ENCODE measurements at places on chromosomes 11 and 22.

DNA sequence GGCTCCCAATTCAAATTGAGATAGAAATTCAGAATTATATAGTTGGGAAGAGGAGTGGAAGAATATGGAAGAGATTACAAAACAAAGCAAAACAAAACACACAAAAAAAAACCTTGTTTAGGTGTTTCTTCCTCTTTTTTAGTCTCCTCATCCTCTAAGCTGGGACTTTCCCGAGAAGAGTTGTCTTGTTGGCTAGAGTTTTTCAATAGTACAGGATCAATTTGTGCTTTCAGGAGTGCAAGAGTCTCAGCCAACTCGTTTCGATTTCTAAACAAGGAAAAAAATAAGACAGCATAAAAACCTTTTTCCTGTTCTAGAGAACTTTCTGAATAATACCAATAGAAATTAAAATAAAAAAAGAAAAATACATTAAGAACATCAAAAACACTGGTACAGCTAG is 87.8 kb upstream of the CLNS1A start:
- DNase-seq = no peak

DNA sequence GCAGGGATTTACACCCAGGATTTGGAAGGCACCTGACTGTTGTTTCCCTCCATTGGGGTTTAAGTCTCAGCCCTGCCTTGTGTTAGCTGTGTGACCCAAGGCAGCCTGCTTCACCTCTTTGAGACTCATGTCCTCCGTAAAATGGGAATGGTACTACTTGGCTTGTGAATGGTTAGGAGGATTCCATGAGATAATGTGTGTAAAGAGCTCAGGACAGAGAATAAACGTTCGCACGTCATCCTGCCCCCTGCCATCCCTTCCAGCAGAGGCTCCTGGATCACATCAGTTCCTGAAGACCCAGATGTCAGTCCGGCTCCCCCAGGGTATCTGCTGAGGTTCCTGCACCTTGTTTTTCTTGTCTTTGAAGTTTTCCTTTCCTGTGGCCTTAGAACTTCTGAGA is 16.8 kb upstream of the ACCSL start:
- DNase-seq = no peak

GRCh38 chr22:37290737-37291136 is 8.4 kb downstream of the CYTH4 start:
- DNase-seq = peak; percentile 68

GRCh38 chr22:17581056-17581455 is 17.8 kb downstream of the SLC25A18 start:
- no peak for DNase-seq

GRCh38 chr22:24133187-24133965 is 47.9 kb upstream of the SUSD2 start:
- no peak for DNase-seq

DNA sequence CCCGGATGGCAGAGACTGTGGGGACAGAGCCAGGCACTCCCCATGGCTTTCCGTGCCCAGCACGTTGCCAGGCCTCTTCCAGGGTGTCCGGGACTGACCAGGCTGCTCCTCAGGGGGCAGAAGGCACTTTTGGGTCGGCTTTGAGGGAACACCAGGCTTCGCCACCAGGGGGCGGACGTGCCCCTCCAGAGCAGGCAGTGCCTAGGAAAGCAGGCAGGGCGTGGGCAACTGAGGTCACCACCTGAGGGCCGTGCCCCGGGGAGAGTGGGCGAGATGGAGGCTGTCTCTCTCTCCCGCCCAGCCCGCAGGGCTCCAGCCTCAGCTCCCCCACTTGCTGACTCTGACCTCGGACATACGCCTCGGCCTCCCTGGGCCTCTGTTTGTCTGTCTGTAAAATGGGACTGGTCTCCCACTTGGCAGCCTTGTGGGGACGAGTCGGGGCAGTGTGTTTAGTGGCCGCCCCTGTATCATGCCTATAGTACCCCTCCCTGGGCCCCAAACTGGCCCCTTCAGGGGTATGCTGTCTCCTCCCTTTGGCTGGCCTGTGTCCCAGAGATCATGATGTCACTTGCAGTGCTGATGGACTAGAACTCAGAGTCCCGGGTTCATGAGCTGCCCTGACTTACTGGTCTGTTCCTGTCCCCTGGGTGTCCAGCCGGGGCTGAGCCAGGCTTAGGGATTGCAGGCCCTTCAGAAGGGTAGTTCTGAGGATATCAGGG is 4.4 kb upstream of the PRR5 start:
- DNase-seq = peak; percentile 47

GRCh38 chr11:130840679-130841078 is 75.6 kb downstream of the SNX19 start:
- DNase-seq = no peak

GRCh38 chr22:49014227-49015201 is 813.2 kb downstream of the BRD1 start:
- no peak for DNase-seq

DNA sequence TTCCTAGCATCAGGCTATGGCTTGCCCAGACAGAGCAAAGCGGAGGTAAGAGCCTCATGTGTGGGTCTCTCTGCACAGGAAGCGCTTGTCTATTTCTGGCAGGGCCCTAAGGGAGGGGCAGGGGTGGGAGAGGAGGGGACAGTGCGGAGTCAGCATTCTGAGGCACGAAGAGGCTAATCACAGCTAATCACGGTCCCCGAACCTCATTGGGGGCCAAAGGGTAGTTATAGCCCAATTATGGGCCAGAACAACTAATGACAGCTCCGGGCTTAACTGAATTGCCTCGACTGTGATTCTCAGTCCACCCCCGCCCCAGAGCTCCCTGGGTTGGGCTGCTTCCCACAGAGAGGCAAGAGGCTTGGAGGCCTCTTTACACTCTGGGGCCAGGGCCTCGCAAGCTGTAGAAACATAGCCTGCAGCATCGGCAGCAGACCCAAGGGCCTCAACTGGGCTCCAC is 72.7 kb upstream of the PRDM11 start:
- no peak for DNase-seq

GRCh38 chr22:24144056-24144777 is 37.1 kb upstream of the SUSD2 start:
- DNase-seq = no peak

DNA sequence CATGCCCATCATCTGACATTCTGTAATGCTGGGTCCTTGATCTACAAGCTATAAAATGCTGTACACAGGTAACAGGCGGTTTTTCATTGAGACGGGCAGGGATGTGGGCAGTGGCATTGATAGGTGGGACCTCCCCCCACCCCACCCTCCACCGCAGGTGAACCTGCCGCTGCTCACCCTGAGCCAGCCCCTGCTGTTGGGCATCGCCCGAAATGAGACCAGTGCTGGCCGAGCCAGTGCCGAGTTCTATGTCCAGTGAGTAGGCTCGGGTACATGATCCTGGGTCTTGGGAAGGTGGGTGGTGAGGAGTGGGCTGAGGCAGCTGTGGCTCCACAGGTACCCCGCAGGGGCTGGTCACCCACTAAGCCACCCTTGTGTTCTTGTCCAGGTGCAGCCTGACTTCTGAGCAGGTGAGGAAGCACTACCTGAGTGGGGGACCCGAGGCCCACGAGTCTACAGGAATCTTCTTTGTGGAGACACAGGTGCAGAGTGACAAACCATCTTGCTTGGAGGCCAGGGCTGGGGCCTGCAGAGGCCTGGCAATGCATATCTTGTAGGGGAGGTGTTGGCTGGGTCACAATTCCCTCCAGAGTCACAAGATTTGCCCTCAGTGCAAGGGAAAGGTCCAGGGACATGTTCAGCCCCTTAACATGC is 1.1 kb upstream of the DNAJC4 start:
- DNase-seq = no peak

DNA sequence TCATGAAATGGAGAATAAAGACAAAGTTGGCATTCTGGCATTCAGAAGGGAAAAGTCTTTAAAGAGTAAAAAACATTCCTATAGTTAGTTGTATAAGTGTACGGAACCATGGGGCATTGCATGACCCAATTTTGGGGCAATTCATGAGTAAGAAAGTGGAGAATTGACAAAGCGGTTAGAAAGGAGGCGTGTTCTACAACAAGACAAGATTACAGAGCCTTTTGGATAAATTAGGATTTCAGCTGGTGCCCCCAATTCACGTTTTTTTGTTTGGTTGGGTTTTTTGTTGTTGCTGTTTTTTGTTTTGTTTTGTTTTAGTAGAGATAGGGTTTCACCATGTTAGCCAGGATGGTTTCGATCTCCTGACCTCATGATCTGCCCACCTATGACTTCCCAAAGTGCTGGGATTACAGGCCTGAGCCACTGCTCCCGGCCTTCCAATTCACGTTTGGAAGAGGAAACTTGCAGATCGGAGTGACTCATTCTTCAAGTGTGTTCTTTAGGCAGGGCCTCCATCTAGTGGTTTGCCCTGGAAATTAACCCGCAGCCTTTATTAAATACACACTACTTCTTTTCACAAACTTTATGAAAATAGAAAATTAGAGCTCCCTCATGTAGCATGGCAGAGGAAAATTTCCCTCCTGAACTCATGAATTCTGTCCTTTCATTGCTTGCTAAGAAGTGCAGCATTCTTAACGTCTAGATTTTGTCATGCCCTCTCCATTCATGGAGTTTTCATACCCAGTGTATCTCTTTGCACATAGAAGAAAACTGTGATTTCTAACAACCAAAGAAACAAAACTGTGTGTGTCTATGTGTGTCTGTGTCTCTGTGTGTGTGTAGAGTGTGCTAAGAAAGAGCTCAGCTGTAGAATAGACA is 118.1 kb downstream of the BBOX1 start:
- peak; percentile 80 for DNase-seq

DNA sequence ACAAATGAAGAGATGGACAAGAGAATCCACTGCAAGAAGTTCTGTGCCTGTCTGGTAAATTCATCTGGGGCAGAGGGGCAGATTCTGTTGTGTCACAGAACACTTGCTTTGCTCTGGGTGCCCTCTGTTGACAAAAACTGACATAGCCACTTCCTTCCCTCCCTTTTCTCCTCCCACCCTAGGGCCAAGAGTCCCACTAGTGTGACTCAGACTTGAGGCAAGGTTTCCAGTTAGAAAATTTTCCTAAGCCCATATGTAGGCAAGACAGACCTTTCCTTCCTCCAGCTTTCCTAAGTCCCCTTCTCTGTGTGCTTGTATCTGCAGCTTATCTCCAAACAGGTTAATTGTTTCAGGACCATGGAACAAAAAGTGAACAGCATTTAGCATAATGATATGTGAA is 106.8 kb downstream of the RBFOX2 start:
- peak; percentile 83 for DNase-seq

DNA sequence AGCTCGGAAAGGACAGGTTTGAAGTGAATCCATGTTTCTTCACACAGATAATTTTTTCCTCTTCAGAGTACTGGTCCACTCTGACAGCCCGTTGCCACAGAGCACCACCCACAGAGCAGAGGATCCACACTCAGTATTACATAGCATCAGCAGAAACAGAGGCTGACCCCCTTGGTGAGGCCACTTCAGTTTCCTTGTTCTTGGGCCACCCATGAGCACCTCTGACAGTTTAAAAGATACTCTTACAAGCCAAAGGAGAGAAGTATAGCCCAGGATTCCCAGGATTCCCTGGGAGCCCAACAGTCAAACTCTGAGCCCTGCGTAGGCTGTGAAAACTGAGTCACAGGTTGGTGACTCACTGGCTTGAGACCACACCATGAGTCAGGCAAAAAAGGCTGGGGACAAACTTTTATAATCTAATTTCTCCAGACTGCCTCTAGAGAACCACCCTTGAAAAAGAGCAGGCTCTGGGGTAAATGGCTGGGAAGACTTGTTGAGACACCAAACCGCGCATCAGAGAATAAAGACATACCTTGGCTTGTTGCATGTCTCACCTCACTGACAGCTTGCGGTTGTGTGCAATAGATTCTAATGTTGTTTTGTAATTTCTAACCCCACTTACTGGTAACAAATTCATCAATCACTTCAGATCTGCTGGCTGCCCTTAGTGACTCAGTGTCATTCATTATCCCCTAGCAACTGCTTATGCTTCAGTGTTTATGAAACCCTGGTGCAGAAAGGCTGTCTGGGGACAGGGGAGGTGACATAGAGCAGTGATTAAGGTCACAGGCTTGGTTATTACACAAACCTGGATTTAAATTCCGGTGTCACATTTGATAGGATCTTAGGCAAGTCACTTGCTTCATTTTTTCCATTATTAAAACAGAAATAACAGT is 56.9 kb upstream of the PRSS23 start:
- DNase-seq = peak; percentile 94

DNA sequence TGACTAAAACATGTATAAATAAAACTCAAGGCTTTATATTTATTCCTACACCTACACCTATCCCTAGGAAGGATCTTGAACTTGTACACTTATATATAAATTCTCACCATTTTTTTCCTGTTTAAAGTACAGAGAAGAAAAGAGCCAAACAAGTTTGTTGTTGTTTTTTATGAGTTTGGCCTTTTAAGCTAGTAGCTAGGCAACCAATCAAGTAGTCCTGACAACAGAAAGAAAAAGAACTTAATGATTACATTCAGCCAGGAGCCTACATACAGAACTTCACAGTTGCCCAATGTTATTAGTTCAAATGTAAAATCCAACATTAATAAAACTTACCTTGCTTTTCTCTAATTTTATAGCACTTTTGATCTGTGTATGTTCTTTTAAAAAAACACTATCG is 316.2 kb downstream of the SOX6 start:
- no peak for DNase-seq

- DNase-seq = no peak
Observed at GRCh38 chr11:62353841-62354240, 16.6 kb downstream of the ASRGL1 start.

- peak; percentile 6 for DNase-seq
Observed at GRCh38 chr11:82194521-82194920, 539.1 kb downstream of the FAM181B start.

GRCh38 chr22:31637891-31638618 is 24.0 kb downstream of the PISD start:
- DNase-seq = no peak

- peak; percentile 42 for DNase-seq
Observed at GRCh38 chr22:19805821-19806212, 45.2 kb downstream of the TBX1 start.

DNA sequence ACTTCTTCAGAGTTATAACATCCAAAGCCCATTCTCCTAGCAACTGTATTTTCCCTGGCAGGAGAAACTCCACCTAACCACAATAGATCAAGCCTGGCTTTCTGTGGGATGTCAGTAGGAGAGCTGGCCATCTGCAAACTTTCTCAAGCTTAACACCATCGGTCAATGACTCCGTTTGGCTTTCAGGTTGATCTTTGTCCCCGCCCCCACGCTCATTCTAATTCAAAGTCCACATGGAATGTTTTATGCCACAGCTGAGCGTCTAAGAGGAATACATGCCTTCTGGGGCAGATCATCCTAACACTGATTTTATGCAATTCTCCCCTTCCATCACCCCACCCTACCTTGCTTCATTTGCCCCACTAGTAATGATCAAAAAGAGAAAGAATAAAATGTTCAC is 4.8 kb downstream of the GVQW3 start:
- DNase-seq = no peak

- DNase-seq = no peak
Observed at GRCh38 chr11:128696941-128697340, 3.1 kb downstream of the FLI1 start.

All from A172 (cell line).